ENCODE measurements at places on chromosomes 12 and 14.

DNA sequence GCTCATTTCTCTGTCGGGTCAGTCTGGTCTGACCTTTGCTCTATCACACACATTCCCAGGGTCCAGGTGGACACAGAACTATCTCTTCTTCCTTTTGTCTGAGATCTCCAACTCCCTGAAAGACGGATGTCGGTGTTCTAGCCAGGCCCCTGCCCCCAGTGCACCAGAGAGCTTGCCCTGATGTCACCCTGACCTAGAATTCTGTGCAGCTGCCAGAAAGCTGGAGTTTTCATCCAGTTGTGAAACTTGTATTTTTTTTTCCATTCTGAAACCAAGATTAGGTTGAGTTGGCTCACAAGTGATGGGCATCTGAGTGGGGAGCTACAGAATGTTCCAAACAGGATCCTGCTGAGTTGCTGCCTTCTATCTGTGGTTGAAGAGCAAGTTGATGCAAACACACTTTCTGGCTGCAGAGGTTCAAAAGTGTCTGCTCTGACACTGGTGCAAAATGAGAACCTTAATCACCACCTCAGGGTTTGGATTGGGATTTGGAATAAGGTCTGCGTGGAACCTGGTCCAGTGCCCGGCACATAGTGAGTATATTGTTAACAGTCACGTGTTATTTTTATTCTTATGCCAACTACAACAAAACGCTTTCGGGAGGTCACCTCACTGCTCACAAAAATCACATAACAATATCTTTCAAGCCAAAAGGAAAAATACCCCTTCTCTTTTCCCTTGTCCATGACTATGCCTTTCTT lies 211.5 kb downstream of the SLC15A4 start:
- DNase-seq = no peak

GRCh38 chr12:107169200-107169599 lies 75.9 kb upstream of the CRY1 start:
- no peak for DNase-seq

- no peak for DNase-seq
Observed at GRCh38 chr12:26124446-26125399, at the start of gene BHLHE41. Gene BHLHE41 (minus strand): TSS chr12:26125037. CDS start chr12:26124779, 258 bp downstream.

- no peak for DNase-seq
Observed at GRCh38 chr12:107320033-107320928, 226.9 kb upstream of the CRY1 start.

DNA sequence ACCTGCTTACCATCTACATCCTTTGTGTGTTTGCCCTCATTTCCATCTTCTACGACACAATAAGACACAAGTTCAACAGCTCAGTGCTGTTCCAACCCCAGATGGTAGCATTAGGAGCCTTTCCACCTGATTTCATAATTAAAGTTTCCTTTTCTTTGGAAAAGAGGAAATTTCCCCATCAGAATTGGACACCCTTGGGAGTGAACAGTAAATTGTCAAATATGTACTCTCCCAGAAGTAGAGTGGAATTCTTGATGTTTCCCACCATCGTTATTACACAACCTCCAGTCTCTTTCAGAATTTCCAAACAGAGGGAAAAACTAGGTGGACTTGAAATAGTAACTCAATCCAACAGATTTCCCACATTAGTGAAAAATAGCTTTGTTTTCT lies 337.6 kb upstream of the OR4E1 start:
- no peak for DNase-seq

DNA sequence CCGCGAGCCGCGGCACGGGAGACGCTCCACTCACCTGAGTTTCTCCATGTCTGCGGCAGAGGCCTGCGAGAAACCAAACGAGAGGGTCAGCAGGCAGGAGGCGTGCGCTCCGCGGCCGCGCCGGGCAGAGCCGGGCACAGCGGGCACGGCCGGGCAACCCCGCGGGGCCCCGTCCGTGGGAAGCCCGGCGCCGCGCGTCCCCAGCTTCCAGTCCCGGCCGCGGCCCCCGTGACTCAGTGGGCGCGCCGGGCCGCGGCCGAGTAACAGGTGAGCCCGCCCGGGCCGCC lies 19.4 kb downstream of the BEGAIN start:
- DNase-seq = no peak

GRCh38 chr12:112823582-112824149 lies 32.1 kb downstream of the RPH3A start:
- DNase-seq = no peak

GRCh38 chr14:100589071-100589759 lies 2.0 kb upstream of the BEGAIN start:
- DNase-seq = no peak

GRCh38 chr14:54674046-54674741 lies 107.3 kb downstream of the SAMD4A start:
- DNase-seq = no peak

DNA sequence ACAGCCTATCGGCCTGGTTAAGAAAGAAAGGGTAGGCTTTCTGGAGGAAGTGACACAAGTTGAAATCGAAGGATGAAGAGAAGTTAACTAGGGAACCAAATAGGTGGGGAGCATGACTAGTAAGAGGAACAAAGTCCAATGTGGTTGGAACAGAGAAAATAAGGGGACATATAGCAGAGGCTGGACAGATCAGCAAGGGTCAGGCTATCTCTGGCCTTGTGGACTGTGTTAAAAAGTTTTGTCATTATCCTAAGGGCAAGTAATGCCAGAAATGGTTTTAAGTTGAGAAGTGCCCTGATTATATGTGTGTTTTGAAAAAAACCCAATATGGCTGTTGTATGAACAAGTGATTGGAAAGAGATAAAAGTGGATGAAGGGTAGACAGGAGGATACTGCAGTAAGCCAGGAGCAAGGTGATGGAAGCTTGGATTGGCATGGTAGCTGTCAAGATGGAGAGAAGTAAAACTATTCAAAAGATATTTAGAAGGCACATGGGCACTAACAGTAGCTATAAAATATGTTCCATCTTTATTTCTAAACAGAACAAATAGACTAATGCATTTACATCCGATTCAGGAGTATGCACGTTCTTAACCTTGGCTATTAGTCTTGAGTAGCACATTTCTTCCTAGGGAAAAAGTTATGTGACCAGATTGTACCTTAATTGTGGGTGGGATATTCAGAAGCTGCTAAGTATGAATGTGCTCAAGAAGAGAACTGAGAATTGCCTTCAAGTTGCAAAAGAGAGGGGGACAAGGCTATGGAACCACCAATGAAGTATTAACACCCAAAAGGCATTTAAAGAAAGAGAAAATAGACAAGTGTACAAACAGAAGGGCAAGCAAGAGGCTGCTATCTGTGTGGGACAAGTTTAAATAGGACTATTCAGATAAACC lies 46.8 kb upstream of the OR5AU1 start:
- DNase-seq = no peak

DNA sequence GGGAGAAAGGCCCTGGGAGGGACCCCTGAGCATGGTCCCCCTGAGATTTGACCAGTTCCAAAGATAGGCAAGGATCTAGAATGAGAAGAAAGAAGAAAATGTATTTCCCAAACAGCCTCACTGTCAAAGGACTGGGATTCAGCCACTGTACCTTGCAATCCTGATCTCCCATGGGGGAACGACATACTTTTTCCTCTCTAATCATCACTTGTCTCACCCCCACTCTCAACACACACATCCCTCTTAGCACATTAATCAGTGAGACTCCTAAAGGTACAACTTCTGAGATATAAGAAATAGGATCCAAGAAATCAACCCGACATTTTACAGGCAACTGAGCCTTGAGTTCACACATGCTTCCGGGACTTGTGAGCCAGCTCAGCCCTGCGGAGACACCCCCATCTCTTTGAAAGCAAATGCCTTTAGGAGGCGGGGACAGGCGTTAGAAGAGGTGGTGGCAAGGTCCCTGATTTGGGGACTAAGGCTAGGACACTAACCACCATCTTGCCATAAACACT lies 1.4 kb downstream of the MAP3K9 start:
- no peak for DNase-seq

DNA sequence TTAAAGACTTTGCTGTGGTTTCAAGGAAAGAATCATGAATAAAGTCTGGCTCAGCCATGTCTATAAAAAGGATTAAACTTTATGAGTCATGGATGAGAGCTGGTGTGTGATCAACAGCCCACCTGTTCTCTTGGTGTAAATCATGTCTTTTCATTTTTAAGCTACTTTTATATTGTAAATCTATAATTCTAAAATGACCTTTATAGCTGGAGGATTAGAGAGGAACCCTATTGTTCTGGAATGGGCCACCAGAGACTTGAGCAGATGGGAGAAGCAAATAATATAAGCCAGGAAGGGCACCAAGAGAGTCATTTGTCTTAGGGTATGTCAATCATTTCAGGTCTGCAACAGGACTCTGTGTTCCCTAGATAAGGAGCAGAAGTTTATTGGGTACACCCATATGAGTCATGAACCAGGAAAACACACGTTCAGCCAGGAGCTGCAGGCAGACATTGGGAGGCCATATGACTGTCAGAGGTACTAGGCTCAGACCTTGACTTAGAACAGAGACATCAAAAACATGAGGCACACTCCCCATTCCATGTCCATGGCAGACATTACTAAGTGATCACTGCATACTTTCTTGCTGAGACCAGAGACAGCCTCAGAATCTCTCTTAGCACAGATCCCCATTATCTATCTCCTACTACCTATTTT lies 49.3 kb downstream of the NDUFA12 start:
- DNase-seq = no peak

DNA sequence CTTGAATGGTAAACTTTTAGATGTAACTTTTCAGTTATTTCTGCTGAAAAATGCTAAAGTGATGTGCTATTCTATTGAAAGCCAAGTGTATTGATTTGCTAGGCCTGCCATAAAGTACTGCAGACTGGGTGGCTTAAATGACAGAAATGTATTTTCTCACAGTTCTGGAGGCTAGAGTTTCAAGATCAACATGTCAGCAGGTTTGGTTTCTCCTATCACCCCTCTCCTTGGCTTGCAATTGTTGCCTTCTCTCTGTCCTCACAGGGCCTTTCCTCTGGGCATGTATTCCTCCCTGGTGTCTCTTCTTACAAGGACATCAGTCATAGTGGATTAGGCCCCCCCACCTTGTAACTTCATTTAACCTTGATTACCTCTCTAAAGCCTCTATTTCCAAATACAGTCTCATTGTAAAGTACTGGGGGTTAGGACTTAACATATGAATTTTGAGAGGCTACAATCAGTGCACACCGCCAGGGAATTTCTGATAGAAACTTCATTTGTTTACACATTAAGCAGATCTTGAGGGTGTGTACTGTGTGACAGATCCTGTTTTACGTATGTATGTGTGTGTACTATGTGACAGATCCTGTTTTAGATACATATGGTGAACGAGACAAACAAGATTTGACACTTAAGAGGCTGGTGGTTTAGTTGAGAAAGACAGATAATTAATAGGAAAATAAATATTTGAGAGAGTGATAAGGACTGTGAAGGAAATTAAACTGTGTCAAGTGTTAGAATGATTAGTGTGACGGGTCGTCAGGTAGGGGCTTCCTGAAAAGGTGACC lies 49.5 kb downstream of the ADIPOR2 start:
- DNase-seq = no peak

- no peak for DNase-seq
Observed at GRCh38 chr14:69392481-69392880, 5.6 kb downstream of the ERH start.

DNA sequence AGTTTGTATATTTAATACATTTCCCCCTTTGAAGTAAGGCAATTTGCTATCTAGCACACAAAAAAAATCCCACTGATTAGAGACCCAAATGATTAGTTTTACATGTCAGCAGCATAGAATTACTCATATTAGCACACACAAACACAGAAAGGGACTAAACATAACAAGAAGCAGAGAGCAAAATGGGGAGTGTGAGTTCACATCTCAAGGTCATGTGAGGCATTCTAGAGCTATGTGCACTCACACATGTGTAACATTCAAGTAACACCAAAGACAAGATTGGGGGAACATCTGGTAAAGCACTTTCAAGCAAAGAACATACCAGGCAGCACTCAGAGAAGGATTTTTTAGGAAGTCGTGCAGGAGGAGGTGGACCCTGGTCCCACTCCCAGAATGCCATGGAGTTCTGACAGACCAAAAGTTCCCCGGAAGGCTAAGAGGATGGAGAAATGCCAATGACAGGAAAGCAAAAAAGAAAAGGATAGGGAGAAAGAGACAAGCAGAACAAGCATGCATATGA lies 105.8 kb upstream of the SINHCAF start:
- no peak for DNase-seq

DNA sequence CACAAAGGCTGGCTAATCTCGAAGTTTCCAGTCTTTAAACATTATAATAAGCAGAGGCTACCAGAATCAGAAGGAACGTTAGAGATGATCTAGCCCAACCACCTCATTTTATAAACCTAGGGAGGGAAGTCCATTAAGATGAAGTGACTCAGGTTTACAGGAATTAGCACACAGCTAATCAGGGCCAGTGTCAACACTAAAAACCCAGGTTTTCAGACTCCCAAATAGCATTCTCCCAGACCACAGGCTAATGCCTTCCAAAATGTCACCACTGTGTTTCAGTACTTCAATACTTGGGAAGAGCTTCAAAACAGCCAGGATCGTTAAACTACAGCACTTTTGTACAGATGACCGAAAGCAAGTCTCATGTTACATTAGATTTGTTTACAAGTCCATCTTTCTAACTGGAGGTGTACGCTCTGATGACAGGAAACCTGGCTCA lies 89.2 kb downstream of the FOXN3 start:
- DNase-seq = no peak

- DNase-seq = no peak
Observed at GRCh38 chr14:81371802-81372201, 28.3 kb downstream of the STON2 start.

DNA sequence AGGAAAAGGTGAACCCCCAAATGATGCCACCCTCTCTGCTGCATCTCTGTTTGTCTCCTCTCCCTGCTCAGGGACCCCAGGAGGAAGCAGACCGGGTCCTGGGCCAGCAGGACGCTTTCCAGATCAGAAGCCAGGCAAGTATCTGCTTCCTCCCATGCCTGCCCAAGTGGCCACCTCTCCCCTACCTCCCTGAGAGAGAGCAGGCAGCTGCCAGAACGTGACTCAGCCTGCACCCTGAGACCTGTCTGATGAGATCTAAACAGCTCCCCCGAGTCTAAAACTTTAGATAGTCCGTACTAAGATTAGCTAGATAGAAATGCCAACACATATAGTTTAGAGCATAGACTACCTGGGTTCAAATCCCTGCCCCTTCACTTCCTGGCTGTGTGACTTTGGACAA lies 31.2 kb upstream of the OAS1 start:
- no peak for DNase-seq

DNA sequence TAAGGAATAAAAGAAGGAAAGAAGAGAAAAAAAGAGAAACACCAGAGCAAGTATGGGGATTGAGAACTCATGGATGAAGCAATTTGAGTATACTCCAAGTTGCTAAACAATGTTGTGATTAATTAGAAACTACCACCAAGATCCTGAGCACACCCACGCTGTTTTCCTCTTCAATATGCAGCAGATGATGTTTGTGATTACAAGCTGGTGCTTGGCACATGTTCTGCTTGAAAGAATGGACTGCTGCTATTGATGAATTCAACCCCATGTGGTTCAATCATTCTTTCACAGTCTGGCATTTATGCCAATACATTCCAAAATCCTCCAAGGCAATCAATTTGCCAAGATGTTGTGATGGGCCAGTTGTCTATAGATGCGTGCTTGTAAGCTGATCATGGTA lies 146.8 kb downstream of the SLC2A13 start:
- no peak for DNase-seq

DNA sequence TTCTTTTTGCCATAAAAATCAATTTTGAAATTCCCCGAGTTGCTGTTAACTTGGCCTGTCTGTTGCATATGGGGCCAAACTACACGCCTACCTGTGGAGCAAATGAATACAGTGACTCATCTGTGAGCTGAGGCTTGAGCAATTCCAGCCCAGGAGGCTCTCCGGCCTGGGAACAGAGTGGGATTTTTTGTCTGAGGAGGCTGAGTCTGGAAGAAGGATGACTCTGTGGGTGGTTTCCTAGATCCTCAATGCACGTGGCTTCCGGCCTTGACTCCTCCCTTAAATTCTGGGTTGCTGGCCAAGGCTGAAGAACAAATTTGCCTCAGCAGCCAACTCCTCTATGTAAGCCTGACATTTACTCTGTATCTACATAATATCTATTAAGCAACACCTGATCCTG lies 124.1 kb downstream of the SSPN start:
- no peak for DNase-seq

Measured in omental fat pad (tissue), 4 donors.